Stimulated activated CD4-positive, alpha-beta T cell treated with anti-CD3 and anti-CD28 coated beads, Interleukin-2, amount 100 ng/mL, for 4 hours (primary cell): ENCODE measurements at places on chromosomes 11 and 22.

- DNase-seq = no peak
Measured at GRCh38 chr11:72328366-72329224, 84.6 kb upstream of the PHOX2A start.

DNA sequence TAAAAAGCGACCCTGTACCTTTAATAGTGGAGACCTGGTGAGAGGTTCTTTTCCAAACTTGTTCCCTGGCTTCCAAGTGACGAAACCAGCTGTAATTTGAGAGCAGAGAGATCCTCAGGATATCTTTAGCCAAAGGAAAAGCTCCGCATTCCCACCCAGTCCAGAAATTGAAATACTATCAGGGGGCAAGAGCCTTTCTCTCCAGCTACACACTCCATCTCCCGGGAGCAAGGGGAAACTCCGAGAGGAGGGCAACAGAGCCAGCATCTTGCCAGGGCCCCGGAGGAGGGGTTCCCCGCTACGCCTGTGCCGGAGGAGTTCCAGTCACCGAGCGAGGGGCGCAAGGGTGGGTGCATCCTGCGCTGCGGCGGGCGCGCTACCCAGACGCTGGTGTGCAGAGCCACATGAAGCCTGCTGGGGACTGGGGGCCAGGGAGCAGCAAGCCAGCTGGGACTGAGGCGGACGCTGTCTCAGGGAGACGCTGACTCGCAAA is at the start of gene FIBIN:
FIBIN (plus strand) TSS at position 148 of the 493 bp plus-strand sequence. CDS start 415 bp downstream, outside the sequence.
- no peak for DNase-seq

- DNase-seq = no peak
Measured at GRCh38 chr11:29458252-29458651, 558.6 kb downstream of the KCNA4 start.

- no peak for DNase-seq
Measured at GRCh38 chr11:12808519-12808918, 134.3 kb downstream of the TEAD1 start.

GRCh38 chr11:78149646-78150045 is 10.2 kb upstream of the ALG8 start:
- no peak for DNase-seq

DNA sequence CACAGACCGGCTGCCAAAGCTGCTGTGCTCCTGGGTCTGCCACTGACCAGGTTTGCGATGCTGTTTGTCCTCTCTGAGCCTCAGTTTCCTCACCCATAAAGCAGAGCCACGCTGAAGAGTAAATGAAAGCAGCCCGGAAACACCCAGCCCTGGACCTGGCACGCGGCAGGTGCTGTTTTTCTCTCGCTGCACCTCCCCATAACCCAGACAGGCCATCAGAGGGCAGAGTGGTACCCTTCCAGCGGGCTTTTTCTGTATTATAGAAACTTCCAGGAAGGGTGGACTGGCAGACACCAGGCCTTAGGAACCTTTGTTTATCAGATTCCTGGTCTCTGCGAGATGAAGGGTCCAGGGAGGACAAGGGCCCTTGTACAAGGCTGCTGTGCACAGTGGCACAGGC is 17.9 kb upstream of the FGF19 start:
- no peak for DNase-seq

DNA sequence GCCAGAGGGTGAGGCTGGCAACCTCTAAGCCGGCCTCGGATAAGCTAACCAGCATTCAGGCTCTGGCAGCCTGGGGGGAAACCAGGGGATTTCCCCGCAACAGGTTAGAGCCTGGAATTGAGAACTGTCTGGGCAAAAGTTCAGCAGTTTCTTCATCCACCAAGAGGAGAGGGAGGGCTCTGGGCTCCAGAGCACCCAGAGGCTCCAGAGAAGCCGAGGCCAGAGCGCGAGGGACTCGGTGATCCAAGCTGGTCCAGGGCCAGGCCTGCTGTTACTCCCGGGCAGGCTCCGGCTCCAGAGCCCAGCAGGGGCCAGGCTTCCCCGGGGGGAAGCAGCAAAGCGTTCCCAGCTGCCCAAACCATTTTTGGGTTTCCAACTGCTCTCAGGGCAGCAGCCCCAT is 13.3 kb upstream of the SH3BP1 start:
- no peak for DNase-seq

GRCh38 chr11:15932417-15932816 is 423.9 kb downstream of the SOX6 start:
- no peak for DNase-seq

DNA sequence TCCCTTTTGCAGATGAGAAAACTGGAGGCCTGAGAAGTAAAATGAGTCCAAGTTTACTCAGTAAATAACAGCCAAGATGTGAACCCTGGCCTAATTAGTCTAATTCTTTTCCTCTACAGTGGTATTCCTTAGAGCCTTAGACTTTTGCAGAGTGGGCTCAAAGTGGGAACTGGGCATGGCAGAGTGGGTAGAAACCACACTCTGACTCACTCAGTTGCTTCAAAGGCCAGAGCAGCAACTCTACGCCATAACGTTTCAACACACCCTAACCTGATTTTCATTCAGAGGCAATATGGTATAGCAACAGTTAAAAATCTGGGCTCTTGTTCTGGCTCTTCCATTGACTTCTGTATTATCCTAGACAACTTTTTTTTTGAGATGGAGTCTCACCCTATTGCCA is 2.8 kb downstream of the THRSP start:
- DNase-seq = no peak

DNA sequence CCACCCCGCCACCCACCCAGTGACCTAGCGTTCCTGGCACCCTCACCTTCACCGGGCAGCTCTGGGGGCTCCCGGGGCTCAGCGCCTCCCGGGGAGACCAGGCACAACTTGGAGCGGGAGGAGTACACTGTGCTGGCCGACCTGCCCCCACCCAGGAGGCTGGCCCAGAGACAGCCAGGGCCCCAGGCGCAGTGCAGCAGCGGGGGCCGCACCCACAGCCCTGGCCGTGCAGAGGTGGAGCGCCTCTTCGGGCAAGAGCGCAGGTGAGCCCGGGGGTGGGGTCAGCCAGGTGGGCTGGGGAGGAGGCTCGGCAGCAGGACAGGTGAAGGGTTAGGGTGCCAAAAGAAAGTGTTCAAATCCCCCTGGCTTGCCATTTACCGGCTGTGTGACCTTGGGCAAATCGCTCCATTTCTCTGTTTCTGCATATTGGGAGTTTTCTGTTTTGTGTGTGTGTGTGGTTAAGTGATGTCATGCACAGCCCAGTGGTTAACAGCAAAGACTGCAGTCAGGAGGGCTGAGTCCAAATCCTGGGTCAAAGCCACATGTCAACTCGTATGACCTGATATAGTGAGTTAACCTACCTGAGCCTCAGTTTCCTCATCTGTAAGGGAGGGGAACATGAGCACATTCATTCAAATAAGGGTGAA is 29.5 kb downstream of the TRIOBP start:
- DNase-seq = no peak

GRCh38 chr11:75893251-75893650 is 78.2 kb downstream of the UVRAG start:
- DNase-seq = no peak
